ENCODE measurements at places on chromosomes 7 and 10.

GRCh38 chr10:34644224-34644623 lies 170.9 kb downstream of the PARD3 start:
- DNase-seq, result no peak

DNA sequence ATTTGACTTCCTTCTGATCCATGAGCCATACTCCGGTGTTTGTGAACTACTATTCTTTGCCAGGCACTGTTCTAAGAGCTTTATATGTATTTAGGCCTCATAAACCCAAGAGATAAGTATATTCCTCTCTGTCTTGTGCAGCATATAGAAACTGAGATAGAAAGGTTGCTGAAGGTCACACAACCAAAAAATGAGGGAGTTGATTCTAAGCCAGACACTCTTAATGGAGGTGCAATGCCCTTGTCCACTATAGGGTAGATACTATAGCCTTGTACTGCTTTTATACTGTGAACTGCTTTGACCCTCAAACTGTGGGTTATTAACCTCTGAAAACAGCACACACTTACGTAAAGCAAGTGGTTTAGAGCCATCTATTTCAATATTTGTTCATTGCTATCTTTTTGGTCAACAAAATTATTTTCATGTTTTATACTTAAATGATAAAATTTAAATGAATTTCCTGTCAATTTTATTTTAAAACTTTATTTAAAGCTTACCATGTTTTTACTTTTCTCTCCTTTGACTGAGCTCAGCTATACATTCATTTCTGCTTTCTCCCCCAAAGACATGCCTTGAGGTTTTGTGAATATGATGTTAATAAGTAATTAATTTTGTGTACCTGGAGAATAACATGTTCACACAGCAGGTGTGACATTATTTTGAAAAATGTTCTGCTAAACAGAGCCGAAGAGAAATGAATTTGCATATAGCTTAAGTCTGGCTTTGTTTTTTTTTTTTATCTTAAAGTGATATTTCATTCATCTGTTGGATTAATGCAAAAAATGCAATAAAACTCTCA lies 687.3 kb downstream of the DNAJB9 start:
- DNase-seq, result no peak

DNA sequence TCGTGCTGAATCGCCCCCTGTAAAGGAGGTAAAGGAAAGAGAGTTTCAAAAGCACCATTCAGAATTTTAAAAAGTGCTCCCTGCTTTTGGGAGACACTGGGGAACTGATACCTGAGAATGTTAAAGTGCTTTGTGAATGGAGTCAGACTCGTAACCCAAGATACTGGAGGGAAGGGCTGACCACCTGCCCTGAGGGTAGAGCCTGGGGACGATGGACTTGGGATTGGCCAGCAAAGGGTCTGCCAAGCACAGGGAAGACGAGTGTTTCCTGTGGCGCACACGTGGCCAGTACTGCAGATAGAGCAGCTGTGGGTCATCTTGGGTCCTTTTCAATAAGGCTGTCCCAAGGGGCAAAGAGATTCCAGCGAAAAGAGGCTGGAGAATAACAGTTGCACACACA lies 1284.1 kb upstream of the AUTS2 start:
- no peak for DNase-seq

DNA sequence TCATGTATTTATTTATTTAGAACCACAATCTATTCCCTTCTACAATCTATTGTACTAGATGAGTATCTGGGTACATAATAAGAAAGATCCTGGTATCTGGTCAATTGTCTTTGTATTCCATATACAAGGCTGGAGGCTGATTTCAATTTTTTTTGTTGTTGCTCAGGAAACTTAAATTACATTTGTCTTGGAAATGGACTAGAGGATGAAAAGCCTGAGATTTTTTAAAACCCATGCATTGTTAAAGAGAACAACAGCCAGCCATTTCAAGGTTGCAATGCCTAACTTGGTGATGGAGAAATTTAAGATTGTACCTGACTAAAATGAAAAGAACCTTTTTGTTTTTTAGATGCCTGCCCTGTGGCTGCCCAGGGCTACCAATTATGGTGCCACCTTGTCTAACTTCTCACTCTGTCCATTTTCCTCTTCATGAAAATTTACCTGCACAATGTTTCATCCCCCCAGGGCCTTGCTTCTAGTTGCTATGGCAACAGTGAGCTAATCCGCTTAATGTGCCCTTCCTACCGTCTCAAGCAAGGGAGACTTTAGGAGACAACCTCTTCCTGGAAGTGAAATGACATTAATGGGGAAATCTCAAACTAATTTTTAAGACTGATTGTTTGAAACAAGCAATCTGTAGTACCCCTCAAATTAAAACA lies 203.7 kb upstream of the PHYHIPL start:
- no peak for DNase-seq

- no peak for DNase-seq
Observed at GRCh38 chr10:94963901-94964300, 25.4 kb downstream of the CYP2C9 start.

Data from naive B cell (primary cell).